ENCODE measurements at places on chromosomes 16 and 17.
A peak's percentile ranks its signal among the peaks of the same experiment; 100 is the strongest.

DNA sequence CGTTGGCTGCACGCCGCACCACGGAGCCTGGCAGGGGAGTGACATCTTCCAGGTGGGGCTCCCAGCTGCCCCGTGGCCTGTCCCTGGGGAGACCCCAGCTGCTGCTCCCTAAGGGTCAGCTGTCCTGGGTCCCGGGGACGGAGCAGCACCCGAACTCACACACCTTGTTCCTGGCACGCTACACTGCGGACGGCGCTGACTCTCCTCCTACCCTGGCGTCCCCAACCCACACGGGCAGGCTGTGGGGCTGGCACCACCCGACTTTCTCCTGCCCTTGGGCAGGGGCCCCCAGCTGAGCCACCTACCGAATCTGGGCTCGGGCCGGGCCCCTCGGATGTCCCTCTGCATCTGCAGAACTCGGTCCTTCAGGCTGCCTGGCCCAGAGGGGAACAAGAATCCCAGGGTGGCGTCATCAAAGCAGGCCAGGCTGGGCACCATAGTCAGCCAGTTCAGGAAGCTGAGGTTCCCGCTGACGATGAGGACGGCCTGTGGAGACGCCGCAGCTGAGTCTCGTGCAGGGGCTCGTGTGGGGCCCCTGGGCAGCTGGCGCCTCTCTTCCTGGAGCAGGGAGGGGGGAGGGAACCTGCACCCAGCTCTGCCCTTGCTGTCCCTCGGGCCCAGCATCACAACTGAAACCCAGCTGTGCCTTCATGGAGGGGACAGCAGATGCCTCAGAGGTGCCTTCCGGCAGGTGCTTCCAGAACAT, 70.5 kb upstream of the GNG13 start:
- DNase-seq = no peak

DNA sequence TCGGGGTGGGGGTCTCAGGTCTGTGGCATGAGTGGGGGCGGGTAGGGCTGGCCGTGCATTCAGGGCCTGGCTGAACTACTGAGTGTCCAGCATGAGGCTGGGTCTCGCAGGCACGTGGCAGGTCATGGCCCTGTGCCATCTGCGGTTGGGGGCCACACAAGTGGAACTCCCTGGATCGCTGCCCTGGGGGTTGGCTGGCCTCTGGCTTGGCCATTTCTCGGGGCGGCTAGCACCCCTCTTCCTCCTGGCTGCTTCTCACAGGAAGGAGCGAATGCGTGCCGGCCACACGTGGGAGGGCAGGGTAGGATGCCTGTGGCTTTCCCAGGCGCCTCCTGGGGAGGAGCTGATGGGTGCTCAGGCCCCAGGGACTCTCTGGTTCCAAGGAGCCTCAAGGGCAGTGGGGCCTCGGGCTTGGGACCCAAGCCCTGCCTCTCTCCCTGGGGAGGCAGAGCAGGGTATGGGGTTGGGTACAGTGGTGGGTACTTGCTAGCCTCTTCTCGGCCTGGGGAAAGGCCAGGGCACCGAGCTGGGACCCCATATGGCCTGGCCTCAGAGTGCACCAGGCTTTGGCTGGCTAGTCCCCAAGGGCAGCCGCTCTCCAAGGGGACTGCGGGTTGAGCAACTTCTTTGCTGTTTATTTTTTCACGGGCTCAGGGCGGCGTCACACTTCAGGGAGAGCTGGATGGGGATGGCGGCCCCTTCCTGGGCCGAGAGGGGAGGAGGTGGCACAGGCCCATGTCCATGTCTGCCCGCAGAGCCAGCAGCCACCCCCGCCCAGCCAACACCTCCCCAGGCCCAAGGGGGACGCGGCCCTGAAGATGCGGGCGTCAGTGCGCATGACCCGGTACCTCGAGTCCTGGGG, 37.5 kb downstream of the ADCY7 start:
- no peak for DNase-seq

DNA sequence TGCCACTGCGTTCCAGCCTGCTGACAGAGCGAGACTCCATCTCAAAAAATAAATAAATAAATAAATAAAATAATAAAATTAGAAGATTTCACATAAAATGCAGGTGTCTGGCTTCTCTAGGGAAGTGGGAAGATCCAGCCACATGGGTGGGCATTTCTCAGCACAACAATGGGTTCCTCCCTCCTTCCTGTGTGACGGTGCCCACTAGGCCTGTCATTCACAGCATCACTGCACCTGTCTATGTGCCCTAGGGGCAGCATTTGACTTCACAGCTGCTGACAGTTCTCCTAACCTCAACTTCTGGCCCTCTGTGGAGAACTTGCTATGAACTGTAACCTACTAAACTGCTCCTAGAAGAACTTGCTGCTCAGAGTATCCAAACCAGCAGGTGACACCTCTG, 3.0 kb downstream of the ABHD15 start:
- no peak for DNase-seq

GRCh38 chr16:81500833-81501521, 56.4 kb downstream of the CMIP start:
- no peak for DNase-seq

DNA sequence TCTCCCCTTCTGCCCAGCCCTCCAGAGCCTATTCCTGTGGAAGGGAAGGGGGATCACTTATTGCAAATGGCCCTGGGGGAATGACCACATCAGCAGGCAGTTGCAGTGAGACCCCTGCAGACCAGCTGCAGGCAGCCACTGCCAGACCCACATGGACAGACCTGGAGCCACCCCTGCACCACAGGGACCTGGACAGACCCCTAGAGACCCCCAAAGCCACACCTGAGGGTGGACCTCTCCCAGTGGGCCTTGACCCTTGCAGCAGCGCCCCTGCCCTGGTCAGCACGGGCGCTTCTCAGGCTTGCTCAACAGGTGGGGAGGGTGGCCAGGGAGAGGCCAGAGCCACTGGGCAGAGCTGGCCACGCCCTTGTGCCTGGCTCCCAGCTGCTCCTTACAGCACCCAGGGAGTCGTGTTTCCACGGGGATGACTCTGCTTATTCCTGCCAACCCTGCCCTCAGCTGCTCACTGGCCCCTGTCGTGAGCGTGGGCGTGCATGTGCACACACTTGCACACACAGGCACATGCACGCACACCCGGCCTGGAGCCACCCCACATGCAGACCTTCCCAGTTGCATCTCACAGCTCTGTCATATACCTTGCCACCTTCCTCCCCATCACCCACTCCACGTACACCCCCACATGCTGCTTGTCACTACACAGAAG, 1.3 kb upstream of the SCN4A start:
- no peak for DNase-seq

DNA sequence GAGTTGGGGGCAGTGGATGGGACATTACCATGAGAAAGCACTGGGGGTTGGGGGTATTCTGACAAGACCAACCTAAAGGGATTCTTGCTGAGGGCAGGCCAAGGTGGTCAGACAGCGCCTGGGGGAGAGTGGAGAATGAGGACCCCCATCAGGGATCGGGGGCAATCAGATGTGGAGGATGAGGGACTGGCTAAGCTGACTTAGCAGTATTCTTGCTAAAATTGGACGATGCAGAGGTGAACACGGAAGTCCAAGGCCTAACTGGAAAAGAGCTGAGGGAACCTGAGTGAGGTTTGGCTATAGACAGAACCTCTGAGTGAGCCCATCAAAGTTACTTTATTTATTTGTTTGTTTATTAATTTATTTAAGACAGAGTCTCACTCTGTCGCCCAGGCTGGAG, 9.2 kb downstream of the QPRT start:
- DNase-seq = no peak

DNA sequence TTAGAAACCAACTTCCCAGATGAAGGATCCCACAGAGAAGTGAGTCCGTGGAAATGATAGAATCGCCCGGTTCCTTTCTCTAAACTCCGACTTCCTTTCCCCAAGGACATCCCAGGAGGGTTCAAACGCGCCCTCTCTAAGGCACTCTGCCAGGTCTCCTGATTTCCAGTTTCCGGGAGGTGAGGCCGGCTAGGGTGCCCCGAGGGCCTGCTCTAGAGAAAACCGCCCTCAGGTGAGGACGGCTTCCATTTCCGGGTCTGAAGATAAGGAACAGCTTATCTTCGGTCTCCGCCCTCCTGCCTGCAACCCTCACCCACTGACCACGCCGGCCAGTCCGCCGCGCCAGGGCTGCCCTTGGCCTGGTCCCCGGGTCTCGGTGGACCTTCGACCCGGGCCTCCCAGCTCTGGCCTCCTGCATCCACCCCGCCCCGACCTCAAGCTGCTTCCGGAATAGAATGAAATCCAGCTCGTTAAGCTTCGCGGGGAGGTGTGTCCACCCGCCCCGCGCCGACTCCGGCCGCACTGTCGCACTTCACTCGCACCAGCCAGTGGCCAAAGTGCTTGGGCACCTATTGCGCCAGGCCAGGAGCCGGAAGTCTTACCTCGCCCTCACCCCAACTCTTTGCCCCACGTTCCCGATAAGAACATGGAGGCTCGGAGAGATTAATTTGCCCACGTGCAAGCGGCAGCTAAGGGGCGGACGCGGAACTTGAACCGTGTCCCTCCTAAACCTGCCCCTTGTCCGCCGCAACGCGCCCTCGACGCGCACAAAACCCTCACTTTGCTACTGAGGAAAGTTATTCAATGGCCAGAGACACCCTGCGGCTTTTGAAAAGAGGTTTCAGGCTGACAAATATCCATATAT, 836 bp upstream of the MMP15 start:
- DNase-seq = no peak

DNA sequence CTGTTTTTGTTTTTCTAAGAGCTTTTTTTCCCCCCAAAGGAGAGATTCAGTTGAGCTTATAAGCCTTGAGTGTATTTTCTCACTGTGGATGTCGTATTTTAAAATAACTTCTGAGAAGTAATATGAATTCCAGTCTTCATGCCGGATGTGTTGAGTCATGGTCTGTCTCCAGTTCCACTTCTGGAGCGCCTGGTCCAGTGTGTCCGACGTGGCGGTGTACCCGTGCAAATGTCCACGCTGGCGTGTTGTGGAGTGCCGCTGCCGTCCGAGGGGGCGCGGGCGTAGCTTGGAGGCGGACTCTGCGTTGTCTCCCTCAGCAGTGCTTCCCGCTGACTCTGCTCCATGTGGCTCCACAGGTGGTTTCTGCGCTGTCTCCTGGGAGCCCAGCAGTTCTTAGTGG, 60.9 kb upstream of the ZNF750 start:
- no peak for DNase-seq

GRCh38 chr17:58913971-58914769, 158.5 kb downstream of the PPM1E start:
- DNase-seq = no peak

DNA sequence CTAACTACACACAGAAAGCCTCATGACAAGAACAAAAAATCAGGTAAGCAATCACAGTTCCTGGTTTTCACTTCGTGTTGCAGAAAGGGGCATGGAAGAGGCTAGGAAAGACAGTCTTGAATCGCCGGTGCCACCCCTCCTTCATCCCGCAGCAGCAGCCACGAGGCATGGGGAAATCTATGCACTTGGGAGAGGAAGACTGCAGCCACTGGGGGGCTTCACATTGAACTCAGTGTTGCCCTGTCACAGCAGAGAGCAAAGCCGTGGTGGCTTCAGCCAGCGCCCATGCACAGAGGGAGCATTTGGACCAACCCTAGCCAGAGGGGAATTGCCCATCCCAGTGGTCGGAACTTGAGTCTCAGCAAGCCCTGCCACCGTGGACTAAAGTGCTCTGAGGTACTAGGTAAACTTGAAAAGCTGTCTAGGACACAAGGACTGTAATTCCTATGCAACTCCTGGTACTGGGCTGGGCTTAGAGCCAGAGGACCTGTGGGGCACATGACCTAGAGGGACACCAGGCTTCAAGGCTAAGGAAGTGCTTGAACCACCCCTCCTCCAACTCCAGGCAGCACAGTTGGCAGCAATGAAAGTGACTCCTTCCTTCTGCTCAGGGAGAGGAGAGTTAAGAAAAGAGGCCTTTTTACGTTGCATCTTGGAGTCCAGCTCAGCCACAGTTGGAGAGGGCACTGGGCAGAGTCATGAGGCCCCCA, 35.2 kb upstream of the ATP2C2 start:
- no peak for DNase-seq

- peak; percentile 59 for DNase-seq
These were observed 25.7 kb downstream of the MRC2 start for GRCh38 chr17:62653002-62653825.

DNA sequence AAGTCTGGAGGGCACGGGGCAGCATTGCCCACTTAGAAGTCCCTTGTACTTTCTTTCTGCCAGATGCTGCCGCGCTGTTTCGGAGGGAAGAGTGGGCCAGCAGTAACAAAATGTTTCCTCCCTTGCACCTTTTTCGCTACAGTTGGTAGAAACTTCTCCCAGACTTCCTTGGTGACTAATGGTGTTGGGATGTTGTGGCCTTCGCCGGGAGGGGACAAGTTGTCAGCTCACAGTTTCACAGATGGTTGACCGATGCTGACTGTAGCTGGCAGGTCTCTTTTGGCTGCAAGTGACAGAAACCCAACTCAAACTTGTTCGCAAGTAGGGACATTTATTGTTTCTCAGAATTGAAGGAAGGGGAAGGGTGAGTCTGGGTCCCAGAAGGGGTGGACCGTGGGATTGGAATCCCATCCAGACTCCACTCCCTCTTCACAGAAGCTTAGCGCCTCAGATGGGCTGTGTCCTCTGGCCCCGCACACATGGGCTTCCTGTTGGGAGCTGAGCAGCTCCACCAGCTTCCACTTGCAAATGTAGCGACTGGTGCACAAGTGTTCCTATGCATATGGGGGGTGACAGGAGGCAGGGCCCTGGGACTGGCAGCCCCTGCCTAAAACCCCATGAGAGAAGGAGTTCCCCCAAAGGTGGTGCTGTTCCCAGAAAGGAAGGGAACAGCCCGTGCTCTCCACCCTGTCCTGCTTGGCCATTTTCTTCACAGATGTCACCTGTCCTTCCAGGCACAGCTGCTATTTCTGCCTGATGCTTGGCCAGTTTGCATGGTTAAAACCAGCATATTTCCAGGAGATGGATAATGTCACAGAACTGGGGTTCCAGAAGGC, 30.9 kb upstream of the RPRML start:
- no peak for DNase-seq

DNA sequence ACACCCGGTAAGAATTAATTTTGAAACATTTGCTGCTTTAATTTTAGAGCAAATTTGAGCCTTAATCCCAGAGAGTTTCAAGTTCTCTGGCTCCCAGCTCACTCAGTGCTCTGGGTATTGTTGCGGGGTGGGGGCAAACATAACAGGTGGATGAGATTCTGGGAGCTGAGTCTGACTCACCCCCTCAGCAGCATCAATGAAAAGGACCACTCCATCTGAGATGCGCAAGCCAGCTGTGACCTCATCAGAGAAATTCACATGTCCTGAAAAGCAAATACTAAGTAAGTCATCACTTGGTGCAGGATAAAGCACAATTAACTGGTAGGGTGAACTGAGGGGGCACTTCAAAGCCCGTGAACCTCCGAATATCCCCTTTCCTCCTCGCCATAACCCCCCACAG, 19.9 kb downstream of the EFTUD2 start:
- no peak for DNase-seq

DNA sequence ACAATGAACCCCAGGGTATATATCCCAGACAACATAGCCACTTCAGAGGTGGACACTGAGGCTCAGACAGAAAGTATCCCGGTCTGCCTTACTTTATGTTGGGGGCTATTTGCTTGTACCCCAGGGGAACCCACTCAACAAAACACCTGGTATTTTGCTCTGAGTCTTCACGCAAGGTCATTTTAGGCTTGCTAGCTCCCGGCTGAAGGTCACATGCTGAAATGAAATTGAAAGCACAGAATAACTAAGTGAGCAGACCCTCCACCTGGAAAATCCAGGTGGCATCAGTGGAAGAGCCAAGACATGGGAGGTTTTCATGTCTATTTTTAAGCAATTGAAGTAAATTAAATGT, 4.1 kb upstream of the KDM8 start:
- DNase-seq = no peak

- DNase-seq = no peak
These were observed 9.7 kb downstream of the CCDC57 start for GRCh38 chr17:82202981-82203380.

GRCh38 chr16:15954814-15955151, 5.4 kb downstream of the ABCC1 start:
- no peak for DNase-seq

Measured in activated CD8-positive, alpha-beta memory T cell treated with anti-CD3 and anti-CD28 coated beads for 4 hours (primary cell).